ENCODE measurements at places on chromosomes 5 and 9.
A peak's percentile ranks its signal among the peaks of the same experiment; 100 is the strongest.

- DNase-seq: no peak
Observed at GRCh38 chr5:127586811-127587210, 62.1 kb upstream of the CTXN3 start.

- no peak for DNase-seq
Observed at GRCh38 chr9:128886211-128886891, 4.4 kb downstream of the LRRC8A start.

- DNase-seq: no peak
Observed at GRCh38 chr5:406041-406440, 36.9 kb upstream of the EXOC3 start.

- DNase-seq: no peak
Observed at GRCh38 chr9:98896632-98897031, 47.1 kb upstream of the COL15A1 start.

- no peak for DNase-seq
Observed at GRCh38 chr5:148186248-148187003, 16.4 kb upstream of the SPINK6 start.

DNA sequence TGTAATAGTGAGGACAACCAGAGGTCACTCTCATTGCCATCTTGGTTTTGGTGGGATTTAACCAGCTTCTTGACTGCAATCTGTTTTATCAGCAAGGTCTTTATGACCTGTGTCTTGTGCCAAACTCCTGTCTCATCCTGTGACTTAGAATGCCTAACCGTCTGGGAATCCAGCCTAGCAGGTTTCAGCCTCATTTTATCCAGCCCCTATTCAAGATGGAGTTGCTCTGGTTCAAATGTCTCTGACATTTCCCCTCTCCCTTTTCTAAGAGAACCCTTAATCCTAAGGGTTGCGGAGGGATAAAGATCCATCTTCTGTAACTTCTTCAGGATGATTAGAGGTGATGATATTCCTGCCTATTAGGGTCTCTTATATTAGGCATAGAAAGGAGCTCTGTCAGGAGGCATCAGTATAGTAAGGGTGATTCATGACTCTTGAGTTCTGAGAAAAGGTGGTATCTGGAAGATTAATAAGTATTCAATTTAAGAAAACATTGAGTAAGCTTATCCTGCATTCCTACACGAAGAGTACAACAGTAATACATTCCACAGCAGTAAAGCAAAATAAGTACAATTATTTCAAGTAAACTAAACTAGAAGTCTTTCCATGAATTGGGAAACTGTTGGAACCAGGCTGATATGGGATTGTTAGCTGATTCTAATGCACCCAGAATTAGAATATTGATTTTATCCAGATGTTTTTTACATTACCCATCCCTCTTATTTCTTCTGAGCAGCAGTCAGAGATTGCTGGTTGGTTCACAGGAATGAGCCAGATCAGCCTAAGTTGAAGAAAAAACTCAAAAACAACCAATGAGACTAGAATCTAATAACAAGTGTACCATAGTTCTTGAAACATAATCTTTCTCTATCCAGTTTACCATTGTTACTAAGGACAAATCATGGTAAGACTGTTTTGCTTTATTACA is 39.9 kb downstream of the SHC3 start:
- peak; percentile 82 for DNase-seq

- no peak for DNase-seq
Observed at GRCh38 chr9:18253950-18254349, 220.0 kb upstream of the ADAMTSL1 start.

GRCh38 chr5:105954341-105954740 is 1716.4 kb downstream of the EFNA5 start:
- no peak for DNase-seq

- no peak for DNase-seq
Observed at GRCh38 chr5:168612996-168613395, 33.8 kb upstream of the PANK3 start.

- DNase-seq: no peak
Observed at GRCh38 chr9:128909859-128910258, 10.9 kb upstream of the PHYHD1 start.

GRCh38 chr9:77856615-77857014 is 175.0 kb downstream of the GNAQ start:
- peak; percentile 35 for DNase-seq

DNA sequence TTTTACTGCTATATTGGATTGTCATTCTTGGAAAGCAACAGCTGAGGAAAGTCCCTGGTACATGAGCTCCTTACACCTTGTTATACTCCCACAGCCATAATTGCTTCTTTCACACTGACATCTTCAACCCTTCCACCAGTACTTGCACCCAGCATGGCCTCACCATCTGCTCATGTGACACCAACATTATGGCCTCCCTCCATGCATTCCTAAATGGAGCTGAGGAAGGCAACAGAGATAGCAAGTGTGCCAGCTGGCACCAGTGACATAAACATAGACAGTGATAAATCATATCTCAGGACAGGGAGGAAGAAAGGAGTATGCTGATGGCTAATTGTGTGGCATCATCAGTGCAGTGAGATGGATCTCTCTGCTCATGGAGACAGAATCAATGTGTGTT is 119.5 kb downstream of the BAAT start:
- no peak for DNase-seq

- no peak for DNase-seq
Observed at GRCh38 chr5:173153842-173154241, 9.5 kb downstream of the BNIP1 start.

DNA sequence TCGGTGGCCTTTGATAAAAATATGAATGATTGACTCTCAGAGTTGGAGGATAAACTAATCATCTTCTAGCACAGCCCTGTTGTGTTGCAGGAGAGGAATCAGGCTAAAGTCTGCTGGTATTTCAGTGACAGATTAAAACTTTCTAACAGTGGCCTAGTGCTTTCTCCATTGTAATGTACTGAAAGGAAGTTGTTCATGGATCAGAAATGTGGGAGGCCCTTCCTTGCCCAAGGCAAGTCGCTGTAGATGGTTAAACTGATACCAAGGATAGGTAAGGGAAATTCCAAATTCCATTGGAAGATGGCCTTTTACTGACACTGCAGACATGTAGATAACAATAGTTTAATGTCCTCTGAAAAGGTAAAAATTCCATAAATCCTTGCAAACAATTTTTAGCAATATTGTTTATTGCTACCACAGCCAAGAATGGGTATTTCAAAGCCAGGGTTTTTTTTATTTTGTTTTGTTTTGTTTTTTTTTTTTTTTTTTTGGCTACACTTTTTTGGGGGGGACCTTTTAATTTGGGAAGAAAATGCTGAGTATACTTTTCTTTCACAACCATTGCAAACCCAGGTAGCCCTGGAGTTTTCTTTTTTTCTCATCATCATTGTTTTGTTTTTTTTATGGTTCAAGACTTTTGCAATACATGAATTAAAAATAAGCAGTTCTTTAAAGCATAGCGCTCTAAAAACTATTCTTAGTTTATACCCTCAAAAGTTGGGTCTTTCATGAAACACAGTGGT is 35.5 kb downstream of the WDR36 start:
- DNase-seq: no peak

Data from fibroblast of skin of scalp (primary cell).